ENCODE measurements at places on chromosomes 11 and 22.

DNA sequence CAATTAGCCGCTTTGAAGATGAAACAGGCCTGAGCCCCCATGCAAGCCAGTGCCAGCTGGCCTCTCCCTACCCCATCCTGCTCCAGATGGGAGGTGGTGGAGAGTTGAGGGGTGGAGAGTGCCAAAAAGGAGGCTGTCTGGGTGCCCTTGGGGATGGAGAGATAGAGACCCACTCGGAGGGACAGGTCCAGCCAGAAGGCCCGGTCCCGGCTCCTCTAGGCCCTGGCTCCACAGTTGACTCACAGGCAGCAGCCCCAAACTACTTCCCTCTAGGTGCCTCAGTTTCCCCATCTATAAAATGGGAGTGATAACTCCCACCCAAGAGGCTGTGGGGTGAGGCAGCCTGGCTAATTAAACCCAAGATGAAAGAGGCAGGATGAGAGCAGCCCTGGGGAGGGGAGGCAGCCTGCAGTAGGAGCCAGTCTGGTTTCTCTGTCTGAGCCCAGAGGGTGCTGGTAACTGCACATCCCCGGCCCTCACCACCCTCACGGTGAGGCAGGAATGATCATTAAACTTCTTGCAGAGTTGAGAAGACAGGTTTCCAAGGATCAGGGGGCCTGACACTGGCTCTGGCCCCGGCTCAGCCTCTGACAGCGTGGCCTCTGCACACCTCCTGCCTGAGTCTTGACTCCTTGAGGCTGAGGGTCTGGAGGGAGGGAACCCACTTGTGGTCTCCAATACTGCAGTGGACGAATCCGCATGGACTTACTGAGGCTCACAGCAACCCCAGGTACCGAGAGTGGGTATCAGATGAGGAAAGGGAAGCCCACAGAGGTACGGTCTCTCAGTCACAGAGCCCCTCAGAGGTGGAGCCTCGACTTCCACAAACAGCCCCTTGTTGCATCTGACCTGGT lies 1.4 kb upstream of the AP5B1 start:
- DNase-seq = no peak

DNA sequence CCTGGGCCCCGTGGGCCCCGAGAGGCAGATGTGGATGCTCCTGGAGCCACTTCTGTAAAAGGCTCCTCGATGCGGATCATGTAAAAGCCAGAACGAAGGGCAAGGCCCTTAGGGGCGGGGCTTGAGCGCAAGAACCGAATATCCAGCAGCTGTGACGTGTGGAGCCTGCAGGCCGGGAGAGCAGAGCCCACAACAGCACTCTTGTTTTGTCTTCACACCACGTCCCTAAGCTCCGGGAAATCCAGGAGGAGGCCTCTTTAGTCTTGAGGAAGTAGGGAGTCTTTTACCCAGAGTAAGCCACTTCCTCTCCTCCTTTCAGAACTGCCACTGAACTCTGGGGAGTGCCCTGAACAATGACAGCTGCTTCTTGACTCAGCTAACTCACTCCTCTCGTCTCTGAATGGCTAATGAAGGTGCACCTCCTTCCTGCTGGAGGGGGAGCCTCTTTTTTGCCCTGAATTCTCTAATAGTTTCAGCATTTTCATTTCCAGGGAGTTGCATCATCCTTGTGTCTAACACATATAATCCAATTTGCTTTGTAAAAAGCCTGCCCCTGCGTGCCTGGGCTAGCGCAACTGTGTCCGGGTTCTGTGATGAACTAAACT lies 12.5 kb downstream of the L3MBTL2 start:
- peak; percentile 91 for DNase-seq

GRCh38 chr11:66958956-66959274 lies 732 bp upstream of the PC start:
- no peak for DNase-seq

DNA sequence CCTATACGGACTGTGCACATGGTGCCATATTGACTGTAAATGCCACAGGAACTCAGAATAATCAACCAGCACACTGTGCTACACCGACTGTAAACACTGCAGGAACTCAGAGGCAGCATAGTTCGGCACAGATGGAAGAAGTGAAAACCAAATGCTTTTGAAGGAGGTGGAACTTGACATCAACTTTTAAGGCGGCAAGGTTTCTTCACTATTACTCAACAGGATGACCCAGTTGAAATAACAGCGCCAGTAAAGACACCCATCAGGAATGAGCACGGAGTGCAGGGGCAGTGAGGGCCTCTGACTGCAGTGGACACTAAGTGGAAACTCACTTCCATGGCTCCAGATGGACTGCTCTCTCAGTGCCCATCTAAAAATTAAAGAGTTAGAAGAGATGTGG lies 15.7 kb downstream of the TESMIN start:
- DNase-seq = no peak

DNA sequence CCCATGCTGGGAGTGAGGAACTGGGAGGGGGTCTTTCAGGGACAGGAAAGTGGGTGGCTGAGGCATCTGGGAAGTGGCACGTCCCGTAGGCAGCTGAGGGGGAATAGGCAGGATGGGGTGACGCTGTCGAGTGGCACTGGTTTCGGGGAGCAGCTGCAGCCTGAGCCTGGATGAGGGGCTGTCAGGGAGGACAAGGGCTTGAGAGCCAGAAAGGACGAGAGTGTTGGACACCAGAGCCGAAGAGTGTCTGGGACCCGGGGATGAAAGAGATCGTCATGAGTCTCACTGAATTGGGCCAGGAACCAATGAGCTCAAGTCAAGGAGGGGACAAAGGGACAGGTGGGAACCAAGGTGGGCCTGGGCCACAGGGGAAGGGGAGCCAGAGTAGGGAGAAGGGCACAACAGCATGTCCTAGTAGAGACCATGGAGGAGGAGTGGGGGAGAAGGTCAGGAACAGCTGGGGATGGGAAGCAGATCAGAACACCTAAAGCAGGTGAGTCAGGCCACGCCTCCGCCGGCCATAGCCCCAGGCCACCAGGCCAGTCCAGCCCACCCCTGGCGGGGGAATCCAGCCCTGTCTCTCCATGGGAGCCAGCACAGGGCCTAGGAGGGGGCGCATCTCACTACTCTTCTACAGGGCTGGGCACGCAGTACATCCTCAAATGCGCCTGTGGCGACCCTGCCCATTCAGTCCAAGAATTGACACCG lies 4.2 kb downstream of the RAB3IL1 start:
- DNase-seq = no peak

Measured in foreskin keratinocyte (primary cell).